Stimulated activated CD4-positive, alpha-beta T cell treated with anti-CD3 and anti-CD28 coated beads, Interleukin-4, amount 100 ng/mL, for 1 hour (primary cell): ENCODE measurements at places on chromosomes 1 and 21.

- DNase-seq = no peak
Measured at GRCh38 chr1:87963556-87963955, 634.9 kb downstream of the LMO4 start.

GRCh38 chr21:38470755-38471154 lies 27.5 kb downstream of the ERG start:
- DNase-seq = no peak

DNA sequence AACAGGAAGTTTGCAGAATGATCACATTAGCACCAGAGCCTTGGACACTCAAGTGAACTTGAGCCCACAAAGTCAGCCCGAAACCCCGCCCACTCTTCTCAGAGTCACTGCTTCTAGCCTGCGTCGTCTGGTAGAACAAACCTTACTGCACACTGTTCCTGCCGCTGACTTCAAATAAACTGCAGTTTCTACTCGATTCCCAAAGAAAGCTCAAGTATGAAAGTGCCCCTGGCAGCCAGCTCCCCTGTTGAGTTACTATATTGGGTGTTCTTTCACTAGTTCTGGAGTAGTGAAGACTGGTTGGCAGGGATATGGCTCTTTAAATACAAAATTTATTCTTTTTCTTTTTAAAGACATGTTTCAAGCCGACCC lies 164.7 kb downstream of the GALNT2 start:
- no peak for DNase-seq

DNA sequence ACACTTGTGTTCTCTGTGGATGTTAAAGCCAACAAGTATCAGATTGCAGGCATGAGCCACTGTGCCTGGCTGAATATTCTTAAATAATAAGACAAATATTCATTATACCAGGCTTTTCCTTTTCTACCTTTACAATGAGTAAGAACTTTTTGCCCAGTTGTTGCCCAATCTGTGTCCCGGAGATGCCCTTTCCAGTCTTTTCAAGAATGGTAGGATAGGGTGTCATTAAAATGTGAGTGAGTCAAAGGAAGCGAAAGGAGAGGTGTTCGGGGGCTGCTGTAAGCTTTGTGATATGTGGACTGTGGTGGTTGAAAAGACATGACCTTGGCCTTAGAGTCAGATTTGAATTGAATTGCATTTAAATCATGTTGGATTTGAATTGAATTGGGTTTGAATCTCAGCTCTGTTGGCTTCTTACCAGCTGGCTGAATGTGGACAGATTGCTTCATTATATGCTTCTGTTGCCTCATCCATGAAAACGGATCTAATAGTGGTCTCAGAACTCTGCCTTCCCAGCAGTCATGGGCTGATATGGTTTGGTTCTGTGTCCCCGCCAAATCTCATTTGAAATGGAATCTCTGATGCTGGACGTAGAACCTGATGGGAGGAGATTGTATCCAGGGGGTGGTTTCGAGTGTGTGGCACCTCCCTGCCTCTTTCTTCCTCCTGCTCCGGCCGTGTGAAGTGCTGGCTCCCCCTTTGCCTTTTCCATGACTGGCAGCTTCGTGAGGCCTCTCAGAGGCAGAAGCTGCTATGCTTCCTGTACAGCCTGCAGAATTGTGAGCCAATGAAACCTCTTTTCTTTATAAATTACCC lies 22.7 kb upstream of the AADACL3 start:
- DNase-seq = no peak

- no peak for DNase-seq
Measured at GRCh38 chr1:33402206-33402605, 28.7 kb downstream of the PHC2 start.
